ENCODE measurements at places on chromosomes 4 and X.

GRCh38 chr4:150533673-150534072, 48.3 kb upstream of the MAB21L2 start:
- DNase-seq, result no peak

DNA sequence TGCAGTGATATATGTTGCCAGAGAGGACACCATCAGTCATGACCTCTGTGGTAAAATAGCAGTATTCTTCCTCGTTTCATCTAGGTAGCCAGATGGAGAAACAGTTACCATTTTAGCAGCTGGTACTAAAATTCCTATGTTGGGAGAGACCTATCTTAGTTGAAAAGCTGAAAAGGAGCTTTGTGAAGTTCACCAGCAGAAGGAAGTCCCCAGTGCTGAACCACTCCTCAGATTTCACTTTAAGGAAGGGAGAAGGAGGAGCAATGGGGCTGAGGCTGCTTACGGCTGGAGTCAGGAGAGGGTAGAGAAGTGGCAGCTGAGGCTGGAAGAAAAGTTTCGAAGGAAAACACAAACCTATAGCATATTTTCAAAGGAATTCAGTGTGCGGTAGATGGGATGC, 103.7 kb downstream of the ATXN3L start:
- no peak for DNase-seq

GRCh38 chr4:78079726-78080430, 22.8 kb downstream of the FRAS1 start:
- no peak for DNase-seq

- no peak for DNase-seq
Observed at GRCh38 chr4:36142504-36142903, 101.8 kb downstream of the ARAP2 start.

GRCh38 chrX:46029777-46030176, 515.4 kb downstream of the ZNF674 start:
- DNase-seq, result no peak

- DNase-seq, result no peak
Observed at GRCh38 chr4:79467246-79467932, 59.4 kb upstream of the GK2 start.

DNA sequence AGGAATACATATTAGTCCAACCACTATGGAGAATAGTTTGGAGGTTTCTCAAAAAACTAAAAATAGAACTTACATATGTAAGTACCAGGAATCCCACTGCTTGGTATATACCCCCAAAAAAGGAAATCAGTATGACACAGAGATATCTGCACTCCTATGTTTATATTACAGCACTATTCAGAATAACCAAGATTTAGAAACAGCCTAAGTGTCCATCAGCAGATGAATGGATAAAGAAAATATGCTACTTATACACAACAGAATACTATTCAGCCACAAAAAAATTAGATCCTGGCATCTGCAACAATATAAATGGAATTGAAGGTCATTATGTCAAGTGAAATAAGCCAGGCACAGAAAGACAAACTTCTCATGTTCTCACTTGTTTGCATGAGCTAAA, 27.5 kb upstream of the ABCG2 start:
- no peak for DNase-seq

GRCh38 chr4:8079031-8079885, 79.4 kb downstream of the ABLIM2 start:
- DNase-seq, result no peak

DNA sequence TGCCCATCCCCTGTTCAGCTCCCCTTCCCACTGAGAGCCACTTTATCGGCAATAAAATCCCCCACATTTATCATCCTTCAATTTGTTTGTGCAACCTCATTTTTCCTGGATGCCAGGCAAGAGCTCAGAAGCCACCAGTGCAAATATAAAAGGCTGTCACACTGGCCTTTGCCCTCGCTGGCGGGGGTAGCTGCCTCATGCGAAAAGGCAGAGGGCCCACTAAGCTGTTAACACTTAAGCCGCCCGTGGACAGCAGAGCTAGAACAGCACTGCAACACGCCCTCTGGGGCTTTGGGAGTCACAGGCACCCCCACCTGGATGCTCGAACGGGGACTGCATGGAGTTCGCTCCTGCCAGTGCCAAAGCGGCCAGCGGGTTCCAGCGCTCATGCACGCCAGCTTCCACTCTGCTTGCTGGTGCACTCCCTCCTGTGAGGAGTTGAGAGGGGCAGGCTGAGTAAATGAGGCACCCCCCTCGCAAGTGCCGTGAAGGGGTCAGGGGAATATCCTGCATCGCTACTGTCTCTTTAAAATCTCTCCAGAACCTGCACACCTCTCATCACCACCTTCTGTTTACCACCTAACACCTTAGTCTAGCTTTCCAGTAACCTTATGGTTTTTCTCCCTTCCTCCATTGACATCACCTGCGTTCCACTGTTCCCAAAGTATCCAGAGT, 99.5 kb downstream of the SORBS2 start:
- DNase-seq, result no peak

DNA sequence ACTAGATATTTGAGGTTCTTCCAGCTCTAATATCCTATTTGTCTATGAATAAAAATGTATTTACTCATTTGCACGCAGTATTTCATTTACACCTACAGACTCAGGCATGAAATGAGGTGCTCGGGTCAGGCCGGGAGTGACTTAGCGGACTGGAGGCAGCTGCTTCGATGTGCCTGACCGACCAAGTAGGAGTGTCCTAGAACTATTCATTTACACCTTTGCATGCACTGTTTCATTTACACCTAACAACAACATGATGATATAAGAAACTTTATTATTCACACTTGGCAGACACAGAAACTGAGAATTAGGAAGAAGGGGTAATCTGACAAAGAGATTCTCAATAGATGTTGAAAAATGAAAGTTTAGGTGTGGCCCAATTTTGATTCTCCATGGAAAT, 28.7 kb upstream of the FAT1 start:
- no peak for DNase-seq

DNA sequence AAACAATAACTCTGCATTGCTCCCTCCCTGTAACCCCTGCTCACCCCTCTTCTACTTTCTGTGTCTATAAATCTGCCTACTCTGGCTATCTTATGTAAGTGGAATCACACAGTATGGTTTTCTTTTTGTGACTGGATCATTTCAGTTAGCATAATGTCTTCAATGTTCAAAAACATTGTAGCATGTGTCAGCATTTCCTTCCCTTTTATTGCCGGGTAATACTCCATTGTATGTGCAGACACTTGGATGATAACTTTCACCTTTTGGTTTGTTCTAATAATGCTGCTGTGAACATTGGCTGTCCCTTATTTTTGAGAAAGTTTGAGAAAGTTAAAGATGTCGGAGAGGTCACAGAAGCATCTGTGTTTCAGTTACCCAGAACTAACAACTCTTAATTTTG, 60.6 kb upstream of the TLR2 start:
- DNase-seq, result no peak

- DNase-seq, result no peak
Observed at GRCh38 chrX:131841496-131842437, 181.3 kb upstream of the STK26 start.

- DNase-seq, result no peak
Observed at GRCh38 chr4:4328840-4329239, 38.8 kb downstream of the ZBTB49 start.

- DNase-seq, result no peak
Observed at GRCh38 chr4:88653371-88653946, 44.2 kb downstream of the NAP1L5 start.

DNA sequence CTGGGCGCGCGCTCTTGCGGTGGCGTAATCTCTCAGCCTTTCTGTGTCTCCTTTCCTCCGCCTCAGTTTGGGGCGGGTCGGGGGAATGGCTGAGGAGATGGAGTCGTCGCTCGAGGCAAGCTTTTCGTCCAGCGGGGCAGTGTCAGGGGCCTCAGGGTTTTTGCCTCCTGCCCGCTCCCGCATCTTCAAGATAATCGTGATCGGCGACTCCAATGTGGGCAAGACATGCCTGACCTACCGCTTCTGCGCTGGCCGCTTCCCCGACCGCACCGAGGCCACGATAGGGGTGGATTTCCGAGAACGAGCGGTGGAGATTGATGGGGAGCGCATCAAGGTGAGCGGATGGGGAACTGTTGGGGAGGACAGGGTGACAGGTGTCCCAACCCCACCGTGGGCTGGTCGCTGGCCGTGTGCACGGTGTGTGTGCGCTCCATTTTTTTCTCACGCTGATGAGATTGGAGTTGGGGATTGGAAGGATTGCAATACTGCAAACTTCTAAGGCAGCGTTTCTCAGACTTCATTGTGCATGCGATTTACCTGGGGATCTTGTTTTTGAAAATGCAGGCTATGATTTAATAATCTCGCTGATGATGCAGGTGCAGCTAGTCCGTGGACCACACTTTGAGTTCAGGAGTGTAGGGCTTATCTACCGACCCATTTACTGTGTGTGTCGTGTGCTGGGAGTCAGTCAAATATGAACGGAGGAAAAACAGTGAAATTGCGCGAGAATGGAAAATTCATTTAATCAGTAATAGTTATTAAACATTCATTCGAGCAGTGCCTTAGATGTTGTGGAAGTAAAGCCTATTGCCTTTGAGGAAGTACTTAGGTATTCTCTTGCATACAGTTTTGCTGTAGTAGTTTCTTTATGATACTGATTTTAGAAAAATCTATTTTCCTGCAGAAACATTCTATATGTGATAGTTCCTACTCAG, at the start of gene RAB33B:
TSS of gene RAB33B (plus strand) at position 11 of the 935 bp plus-strand sequence. CDS start at position 86, 75 bp downstream.
- no peak for DNase-seq

DNA sequence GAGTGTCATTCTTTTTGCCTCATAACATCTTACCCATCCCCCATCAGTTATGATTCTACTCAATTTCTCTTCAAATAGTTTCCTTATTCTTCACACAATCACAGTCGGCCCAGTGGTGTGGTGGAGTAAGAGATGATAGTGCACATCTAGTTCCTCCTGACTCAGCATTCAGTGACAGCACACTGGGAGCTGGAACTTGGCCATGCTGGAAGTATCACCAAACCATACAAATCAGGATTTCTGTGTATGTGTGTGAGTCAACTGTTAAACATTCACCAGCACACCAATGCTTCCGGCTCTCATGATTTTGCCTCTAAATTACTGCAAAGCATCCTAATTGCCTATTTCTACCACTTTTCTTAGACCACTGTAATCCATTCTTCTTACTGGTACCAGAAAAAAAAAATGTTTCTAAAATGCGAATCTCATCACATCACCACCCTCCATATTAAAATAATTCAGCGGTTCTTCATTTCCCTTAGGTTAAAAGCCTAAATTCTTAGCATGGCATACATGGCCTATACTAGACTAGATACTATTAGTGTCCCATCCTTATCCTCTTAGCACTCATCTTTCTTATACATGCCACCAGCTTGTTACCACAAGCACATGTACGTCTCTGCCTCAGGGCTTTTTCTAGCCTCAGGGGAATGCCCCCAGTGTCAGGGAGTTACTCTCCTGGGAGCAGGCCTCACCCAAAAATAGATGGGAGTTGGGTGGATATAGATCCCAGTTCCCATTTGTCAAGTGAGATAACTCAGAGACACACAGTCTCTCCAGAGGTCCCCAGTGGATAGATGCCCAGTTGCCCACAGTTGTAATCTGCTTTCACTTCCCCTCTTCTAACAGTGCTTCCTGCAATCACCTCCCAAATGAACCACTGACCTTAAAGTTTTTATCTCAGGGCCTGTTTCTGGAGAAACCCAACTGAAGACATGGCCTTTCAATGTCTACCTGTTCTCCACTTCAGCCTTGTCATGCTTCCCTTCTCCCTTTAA, 49.2 kb upstream of the DDX53 start:
- DNase-seq, result no peak

GRCh38 chr4:98905839-98906238, 23.1 kb downstream of the EIF4E start:
- no peak for DNase-seq

- DNase-seq, result no peak
Observed at GRCh38 chr4:158760866-158761265, 8.0 kb upstream of the FNIP2 start.

DNA sequence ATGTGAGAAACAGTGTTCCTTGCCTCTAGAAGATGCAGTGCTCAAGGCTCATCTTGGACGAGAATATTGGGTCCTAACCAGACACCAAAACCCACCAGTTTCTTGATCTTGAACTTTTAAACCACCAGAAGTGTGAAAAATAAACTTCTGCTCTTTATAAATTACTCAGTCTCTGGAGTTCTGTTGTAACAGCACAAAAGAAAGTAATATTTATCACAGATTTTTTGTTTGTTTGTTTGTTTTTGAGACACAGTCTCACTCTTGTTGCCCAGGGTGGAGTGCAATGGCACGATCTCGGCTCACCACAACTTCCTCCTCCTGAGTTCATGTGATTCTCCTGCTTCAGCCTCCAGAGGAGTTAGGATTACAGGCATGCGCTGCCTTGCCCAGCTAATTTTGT, 371.1 kb upstream of the NDST4 start:
- DNase-seq, result no peak

GRCh38 chrX:97909245-97909644, 1025.5 kb downstream of the RPA4 start:
- DNase-seq, result no peak

DNA sequence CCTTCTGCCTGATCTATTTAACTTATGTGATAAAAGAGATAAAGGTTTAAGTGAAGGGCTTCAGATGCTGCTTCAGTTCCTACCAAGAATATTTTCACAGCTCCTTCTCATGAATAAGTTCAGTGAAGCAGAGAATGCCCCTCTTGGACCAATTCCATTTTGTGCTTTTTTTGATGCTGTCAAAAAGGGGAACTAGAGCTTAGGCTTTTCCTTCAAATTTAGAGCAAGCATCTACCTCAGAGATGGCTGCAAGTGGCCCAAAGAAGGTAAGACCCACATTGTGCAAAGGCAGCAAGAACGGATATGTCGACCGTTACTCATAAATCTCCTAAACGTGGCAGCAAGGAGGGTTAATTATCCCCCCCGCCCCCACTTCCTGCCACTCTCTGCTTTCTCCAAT, 4.5 kb downstream of the CHRDL1 start:
- no peak for DNase-seq

DNA sequence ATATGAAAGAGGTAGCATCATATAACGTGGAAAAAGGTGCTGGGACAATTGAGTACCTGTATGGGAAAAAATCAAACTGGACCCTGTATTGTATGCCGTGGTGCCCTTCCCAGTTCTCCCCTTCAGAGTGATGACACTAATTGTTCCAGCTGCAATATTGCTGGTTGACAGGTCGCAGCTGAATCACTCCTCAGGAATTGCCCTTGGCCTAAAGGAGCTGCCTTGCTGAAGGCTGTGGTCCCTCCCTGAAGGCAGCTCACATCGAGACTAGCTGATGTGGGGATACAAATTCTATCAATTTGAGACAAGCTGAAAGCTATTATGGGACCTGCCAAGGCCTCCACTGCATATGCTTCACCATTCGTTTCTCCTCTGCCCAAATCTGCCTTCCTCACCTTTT, 39.3 kb upstream of the CXCL8 start:
- no peak for DNase-seq

GRCh38 chr4:8728536-8729407, 136.2 kb downstream of the CPZ start:
- DNase-seq, result no peak
